Cerebellar cortex (tissue), 1 donor: ENCODE measurements at places on chromosomes 7 and 10.

DNA sequence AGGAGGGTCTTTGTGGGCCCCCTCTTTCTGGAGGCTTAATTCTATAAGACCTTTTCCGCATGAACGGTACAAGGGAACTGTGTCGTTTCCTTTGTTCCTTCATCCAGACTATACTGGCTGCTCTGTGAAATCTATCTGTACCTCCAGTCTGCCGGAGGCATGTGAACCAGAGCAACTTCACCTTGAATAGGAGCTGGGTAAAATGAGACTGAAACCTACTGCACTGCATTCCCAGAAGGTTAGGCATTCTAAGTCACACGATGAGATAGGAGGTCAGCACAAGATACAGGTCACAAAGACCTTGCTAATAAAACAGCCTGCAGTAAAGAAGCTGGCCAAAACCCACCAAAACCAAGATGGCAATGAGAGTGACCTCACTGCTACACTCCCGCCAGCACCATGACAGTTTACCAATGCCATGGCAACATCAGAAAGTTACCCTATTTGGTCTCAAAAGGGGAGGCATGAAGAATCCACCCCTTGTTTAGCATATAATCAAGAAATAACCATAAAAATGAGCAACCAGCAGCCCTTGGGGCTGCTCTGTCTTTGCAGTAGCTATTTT lies 36.8 kb upstream of the INPP5F start:
- no peak for DNase-seq

DNA sequence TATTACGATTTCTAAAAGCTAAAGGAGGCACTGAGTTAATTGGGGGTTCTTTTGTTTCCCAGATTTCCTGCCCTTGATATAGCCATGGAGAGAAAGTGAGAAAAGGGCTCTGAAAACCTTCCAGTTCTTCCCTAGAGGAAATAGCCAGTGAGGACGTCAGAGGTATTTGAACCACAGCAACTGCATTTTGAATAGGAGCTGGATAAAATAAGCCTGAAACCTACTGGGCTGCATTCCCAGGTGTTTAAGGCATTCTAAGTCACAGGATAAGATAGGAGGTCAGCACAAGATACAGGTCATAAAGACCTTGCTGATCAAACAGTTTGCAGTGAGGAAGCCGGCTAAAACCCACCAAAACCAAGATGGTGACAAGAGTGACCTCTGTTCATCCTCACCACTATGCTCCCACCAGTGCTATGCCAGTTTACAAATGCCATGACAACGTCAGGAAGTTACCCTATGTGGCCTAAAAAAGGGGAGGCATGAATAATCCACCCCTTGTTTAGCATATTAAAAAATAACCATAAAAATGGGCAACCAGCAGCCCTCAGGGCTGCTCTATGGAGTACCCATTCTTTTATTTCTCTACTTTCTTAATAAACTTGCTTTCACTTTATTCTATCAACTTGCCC lies 85.1 kb upstream of the FRMD4A start:
- peak; percentile 61 for DNase-seq

- DNase-seq = no peak
Measured at GRCh38 chr10:132914732-132915131, 27.6 kb downstream of the CFAP46 start.

GRCh38 chr7:45347804-45348203 lies 190.2 kb downstream of the RAMP3 start:
- DNase-seq = no peak

GRCh38 chr7:78417180-78417853 lies 618.7 kb downstream of the PHTF2 start:
- DNase-seq = no peak

DNA sequence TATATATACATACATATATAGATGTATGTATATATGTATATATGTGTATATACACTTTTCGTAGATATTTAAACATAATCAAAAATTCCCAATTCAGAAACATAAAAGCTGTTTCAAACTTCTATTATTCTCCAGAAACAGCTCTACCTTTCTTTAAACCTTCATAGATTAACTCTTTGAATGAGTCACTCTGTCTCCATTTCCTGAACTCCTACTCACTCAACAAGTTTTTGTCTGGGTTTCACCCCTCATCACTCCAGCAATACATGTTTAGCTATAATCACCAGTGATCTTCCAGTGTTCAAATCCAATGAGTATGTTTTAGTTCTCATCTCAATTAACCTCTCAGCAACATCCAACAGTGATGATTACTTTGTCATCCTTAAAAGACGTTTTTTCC lies 9.6 kb downstream of the DGKB start:
- no peak for DNase-seq

- peak; percentile 66 for DNase-seq
Measured at GRCh38 chr10:78960316-78960800, 108.4 kb upstream of the ZMIZ1 start.

DNA sequence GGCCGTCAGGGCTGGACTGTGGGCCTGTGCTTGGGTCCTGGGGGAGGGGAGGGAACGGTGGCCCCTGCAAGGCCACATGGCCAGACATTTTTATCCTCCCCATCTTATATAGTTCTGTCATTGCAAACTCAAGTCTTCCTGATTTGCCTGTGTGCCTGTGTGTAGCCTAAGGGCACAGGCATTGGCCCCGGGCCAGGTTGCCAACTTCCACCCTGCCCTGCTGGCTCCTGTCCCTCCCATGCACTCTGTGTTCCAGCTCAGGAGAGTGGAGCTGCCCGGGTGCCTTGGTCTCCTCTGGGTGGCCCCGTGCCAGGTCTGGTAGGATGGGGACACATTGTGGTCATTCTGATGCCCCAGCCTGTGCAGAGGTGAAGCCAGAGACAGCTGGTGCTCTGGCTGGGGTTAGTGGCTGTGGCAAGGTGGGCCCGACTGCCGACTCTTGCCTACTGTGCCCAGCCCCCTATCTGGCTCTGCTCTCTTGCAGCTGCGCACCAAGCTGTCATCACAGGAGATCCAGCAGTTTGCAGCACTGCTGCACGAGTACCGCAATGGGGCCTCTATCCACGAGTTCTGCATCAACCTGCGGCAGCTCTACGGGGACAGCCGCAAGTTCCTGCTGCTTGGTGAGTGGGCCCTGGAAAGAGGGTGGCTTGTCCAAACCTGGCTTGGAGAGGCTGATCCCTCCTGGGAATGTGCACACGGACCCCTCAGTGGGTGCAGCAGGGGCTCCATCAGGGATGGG lies 14.8 kb downstream of the NACAD start:
- DNase-seq = no peak

DNA sequence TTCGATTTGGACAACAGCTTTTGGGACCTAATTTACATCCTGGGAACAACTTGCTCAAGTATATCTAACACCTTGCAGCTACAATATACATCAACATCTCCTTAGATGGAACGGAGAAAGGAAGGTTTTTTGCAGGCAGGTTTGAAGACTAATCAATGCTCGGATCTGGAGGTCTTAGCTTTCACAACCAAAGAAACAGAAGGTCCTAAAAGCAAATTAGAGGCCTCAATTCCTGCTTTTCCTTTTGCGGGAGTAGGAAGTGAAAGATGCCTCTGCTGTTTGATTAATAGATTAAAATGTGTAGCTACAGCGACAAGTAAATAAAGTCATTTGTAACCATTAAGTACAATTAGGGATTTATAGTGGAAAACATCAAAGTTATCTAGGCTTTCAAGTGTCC lies 3.7 kb upstream of the SP8 start:
- DNase-seq = no peak

DNA sequence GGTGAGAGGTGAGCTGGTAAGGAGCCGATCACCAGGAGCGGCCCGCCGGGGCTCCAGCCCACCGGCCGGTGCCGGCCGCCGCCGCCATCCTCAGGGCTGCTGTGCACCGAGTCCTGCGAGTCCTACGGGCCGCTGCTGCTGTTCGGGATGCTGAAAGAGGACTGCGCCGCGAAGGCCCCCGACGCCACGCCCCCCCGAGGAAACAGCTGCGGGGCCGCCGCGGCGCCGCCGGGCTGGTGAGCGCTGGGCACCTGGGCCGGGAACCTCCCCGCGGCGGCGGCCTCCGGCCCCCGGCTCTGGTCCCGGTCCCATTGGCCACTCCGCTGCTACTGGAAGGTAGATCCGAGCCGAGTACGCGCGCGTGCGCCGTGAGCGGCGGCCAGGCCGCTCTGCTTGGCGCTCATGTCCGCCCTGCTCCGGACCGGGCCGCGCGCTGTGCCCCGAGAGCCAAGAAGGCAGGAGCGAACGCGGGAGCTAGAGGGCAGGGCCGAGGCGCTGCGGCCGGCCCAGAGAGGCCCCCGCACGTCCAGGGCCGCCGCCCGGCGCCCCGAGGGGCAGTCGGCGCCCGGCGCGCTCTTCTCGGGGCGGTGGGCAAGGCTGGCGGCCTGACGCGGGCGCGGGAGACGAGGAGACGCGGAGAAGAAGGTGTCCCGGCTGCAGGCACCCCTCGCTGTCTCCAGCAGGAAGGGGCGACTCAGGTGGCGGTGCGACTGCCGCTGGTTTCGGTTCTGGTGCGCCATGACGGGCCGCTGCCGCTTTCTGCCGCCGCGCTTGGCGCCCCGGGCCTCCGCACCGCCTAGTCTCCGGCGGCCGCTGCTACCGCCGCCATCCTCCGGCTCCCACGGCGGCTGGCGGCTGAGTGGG lies 121.3 kb upstream of the WIPF3 start:
- DNase-seq = peak; percentile 64

GRCh38 chr7:55964261-55965099 lies at the start of gene NIPSNAP2:
Gene NIPSNAP2, plus strand, starts transcription at chr7:55964585. Its CDS starts 25 bp downstream, at chr7:55964610.
- DNase-seq = peak; percentile 57

DNA sequence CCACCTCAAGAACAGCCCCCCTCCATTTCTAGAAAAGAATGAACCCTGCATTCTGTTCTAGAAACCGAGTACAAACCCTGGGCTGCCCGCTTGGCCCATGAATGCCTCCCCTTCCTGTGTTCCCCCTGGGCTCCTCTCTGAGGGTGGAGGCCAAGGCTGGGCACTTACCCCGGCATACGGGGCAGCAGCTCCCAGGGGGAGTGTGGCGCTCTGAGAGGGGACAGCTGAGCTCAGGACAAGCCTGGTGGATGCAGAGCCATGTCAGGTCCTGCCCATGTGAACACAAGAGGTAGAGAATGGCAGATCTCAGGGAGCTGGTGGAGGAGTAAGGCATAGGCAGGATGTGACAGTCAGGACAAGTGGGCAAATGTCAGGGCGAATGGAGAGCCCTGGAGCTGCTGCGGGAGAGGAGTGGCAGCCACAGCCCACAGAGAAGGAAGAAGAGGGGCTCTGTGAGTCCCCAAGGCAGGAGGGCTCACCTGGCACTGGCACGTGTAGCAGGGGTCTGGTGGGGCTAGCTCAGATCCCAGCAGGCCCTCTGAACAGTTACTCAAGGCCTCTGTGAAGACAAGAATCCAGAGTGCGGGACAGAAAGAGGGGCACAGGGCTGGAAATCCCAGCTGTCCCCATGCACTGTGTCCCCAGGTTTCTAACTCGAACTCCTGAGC lies 18.9 kb downstream of the ATP6V1F start:
- DNase-seq = no peak

DNA sequence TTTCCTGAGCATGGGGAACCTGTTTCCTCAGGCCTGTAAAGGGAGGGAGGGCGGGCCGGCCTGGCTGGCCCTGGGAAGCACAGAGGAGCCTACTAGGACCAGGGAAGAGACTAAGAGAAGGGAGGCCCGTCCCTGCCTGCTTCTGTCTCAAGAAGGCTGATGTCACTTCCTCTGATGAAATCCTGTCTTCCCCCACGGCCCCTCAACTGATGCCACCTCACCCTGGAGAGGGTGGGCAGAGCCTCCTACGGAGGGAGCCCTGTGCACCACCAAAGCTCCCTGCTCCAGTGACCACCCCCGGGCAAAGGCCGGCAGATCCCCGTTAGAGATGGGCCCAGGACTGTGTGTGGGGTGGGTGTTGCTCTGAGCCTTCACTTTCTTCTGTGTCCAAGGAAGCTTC lies 1.0 kb upstream of the PILRA start:
- DNase-seq = no peak

GRCh38 chr10:102455893-102456471 lies 4.6 kb upstream of the C10orf95 start:
- no peak for DNase-seq

DNA sequence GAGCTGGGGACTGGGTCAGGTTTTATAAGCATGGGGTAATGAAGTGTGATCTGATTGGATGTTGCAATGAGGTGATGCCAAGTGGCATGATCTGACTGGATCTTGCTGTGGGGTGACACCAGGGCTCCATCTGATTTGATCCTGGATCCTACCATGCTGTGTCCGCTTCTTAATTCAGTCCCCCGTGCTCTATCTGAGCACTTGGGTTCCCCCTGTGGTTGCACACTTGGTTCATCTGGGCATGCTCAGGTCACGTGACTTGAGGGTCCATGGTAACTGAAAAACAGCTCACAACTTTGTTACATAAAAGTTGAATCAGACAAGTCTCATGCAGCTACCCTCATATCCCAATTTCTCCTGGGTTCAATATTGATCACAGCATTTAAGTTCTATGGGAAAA lies 448.6 kb upstream of the NRP1 start:
- DNase-seq = no peak

DNA sequence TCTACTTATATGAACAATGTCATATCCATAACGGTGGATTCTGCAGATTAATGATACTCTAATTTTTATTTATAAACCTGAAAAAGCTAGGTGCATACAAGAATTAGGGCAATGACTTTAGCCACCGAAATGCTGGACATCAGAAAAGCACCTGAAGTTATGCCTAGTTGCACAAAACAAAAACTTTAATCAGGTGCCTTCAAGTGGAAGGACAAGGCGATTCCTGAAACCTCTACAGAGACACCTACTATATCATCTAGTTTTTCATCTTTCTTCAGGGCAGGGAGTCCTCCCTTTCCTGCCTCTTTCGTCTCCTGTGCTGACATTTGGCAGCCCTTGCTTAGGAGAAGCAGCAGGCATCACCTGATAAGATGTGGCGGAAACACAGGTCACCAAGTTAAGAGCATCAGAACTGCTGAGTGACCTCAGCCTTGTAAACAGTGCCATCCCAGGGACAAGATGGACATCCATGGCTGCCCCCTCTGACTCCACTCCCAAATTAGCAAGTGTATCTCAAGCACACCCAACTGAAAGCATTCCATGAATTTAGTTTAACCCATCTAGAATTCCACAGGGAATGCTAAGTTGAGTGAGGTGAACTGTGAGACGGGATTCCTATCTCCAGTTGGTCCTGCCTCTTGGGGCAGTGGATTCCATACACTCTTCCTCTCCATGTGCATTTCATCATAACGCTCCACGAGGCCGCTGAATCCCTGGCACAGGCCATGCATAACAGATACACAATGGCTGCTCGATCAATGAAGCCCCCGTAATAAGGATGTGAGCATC lies 5.8 kb downstream of the ITPRIP start:
- DNase-seq = no peak

- no peak for DNase-seq
Measured at GRCh38 chr7:106756884-106757283, 95.9 kb upstream of the CCDC71L start.

- no peak for DNase-seq
Measured at GRCh38 chr10:132350391-132350790, 18.4 kb downstream of the LRRC27 start.

GRCh38 chr10:77836299-77836820 lies 90.2 kb downstream of the DLG5 start:
- no peak for DNase-seq

- DNase-seq = no peak
Measured at GRCh38 chr10:112526139-112526538, 79.1 kb downstream of the VTI1A start.

- DNase-seq = no peak
Measured at GRCh38 chr10:66805612-66806011, 120.2 kb upstream of the LRRTM3 start.
